Suppressor macrophage treated with lipopolysaccharide for 4 hours (primary cell): ENCODE measurements at places on chromosomes 12 and 14.

GRCh38 chr12:111685322-111685810, 390 bp downstream of the BRAP start:
- no peak for DNase-seq

DNA sequence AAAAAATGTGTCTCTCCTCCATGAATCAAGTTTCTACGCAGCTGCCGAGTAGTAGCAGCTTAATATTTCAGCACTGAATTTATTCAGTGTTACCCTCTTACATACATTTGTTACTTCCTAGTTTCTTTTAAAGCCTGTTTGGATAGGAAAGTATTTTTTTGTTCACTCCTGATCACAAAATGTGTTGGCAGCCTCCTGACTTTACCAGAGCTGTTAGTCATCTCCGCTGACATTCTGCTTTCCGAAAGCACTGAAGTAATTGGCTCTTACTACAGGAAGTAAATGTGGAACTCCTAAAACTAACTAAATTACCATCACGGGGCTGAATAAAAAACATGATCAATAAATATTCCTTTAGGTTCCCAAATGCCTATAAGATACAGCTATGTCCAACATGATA, 225.5 kb downstream of the EPS8 start:
- DNase-seq = peak; percentile 88

DNA sequence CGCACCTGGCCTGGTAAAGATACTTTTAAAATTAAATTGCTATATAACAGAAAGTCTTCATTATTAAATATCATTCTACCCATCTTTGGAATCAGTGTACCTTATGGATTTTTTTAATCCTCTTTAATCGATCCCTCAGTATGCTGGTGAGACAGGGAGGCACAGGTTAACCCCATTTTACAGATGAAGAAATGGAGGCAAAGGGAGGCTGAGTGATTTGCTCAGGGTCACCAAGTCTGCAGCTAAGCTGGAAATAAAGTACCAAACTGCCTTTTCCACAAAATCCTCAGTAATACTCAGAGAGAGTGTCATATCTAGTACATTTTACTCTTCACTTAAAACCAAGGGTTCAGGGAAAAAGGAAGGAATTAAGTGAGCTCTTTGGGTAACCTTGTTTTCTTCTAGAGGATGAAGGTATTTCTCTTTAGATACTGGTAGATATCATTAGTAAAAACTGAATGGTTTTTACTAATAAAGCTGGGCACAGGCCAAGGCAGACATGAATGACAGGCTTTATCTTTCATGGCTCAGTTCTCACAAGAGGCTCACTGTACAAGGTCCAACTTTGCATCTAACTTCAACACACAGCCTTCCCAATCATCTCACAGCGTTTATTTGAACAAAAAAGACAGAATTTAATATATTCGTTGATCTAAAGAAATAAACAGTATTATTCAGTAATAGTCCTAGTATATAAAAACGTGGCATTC, 35.3 kb upstream of the TTC7B start:
- no peak for DNase-seq

DNA sequence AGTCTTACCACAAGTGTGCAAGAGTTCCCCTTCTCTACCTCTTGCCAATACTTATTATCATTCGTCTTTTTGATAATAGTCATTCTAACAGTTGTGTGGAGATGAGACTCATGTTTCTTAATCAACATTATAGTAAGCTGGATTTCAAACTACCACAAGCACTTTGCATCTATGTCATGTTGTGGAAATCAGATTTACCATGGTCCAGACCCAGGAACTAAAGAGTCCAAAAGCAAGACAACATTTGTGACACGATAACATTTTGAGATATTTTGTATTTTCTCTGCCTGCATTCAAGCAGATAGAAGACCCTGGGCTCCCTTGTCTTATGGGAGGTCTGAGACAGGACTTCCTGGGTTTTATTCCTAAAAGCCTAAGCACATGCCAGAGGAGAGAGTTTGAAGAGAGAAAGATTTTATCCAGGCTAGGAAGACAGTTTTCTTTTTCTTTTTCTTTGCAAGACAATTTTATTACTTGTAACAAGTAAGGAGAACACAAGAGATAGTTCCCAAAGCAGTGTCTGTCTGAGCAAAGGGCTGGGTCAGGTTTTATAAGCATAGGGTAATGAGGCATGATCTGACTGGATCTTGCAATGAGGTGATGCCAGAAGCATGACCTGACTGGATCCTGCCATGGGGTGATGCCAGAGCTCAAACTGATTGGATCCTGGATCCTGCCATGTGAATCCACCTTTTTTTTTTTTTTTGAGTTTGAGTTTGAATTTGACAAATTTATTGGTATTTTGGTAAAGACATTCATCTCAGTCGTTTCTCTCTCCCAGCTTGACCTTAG, 180.5 kb upstream of the HMGA2 start:
- DNase-seq = no peak

DNA sequence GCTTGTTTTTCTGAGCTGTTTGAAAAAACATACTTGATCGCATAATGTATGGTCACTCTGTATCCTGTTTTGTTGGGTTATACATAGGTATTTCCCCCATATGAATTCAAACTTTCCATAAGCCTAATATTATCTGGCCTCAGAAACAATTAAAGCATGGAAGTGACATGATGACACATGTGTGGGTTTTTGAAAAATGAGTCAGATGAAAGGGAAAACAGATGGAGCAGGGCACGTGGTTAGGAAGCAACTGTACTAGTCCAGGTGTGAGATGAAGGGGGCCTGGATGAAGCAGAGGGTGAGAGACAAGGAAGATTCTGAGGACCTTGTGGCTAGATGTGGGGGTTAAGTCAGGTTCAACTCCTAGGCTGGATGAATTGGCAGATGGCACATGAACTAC, 92.7 kb upstream of the DNM1L start:
- peak; percentile 45 for DNase-seq

GRCh38 chr12:95343461-95344230, 126.0 kb downstream of the VEZT start:
- DNase-seq = no peak

DNA sequence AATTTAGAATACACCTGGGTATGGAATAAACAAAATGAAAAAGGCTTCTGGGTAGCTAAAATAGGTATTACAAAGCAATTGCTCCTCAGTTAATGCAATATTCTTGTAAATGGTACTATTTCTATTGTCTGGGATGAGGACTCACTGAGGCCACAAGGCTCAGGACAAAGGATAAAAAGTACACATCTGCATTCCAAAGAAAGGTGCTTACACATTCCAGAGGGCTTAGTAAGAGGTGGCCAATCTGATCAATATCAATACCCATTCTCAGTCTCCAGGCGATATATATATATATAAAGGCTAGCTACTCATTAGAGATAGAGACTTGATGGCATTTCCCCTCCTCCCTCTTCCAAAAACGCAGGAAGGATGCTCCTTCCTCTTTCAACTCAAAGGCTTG, 43.8 kb downstream of the ATXN7L3B start:
- no peak for DNase-seq

- DNase-seq = peak; percentile 45
These were observed 77.6 kb downstream of the LGMN start for GRCh38 chr14:92670643-92671366.

- peak; percentile 93 for DNase-seq
These were observed 29.4 kb upstream of the BCL7A start for GRCh38 chr12:121992059-121992879.

- peak; percentile 67 for DNase-seq
These were observed 13.7 kb downstream of the PGF start for GRCh38 chr14:74941676-74942097.

- no peak for DNase-seq
These were observed 29.1 kb downstream of the GPR65 start for GRCh38 chr14:88034076-88034475.

GRCh38 chr14:30648471-30648870, 26.4 kb downstream of the SCFD1 start:
- DNase-seq = no peak

GRCh38 chr14:40232302-40232701, 800.1 kb upstream of the FBXO33 start:
- DNase-seq = no peak

GRCh38 chr12:32467959-32468863, 68.9 kb downstream of the FGD4 start:
- no peak for DNase-seq

DNA sequence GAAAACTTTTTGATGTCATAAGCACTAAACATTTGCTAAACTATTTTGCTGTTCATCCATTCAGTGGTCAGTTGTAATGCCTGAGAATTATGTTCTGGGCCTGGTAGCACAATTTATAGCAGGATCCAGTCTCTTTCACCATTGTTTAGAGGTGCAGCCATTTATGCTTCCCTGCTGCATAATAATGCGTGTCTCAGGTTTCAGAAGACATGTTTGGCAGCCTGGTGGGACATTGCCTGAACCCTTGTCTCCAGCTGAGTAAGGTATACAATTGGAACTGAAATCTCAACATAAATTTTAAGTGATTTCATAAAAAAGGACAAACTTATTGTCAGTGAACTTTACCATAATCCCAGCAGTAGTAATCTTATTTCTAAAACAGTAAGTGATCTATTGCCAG, 94.8 kb downstream of the POLR3B start:
- DNase-seq = no peak

DNA sequence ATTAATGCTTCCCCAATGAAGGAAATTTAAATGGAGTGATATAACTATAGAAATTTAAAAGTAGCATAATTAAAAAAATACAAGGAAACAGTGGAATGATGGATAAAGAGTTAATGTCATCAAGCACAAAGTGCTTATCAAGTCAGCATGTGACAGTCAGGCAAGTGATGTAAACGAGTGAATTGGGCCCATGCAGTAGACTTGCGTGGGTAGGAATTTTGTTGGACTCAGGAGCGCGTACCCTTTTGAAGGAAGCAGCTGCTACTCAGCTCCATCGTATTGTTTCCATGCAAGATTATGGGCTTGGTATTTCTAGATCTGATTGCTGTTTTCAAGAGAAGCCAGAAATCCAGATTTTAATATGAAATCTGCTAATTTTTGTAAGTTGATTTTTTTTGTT, 4.4 kb upstream of the DYRK4 start:
- peak; percentile 39 for DNase-seq

GRCh38 chr14:103699901-103700752, 15.1 kb downstream of the XRCC3 start:
- DNase-seq = no peak

DNA sequence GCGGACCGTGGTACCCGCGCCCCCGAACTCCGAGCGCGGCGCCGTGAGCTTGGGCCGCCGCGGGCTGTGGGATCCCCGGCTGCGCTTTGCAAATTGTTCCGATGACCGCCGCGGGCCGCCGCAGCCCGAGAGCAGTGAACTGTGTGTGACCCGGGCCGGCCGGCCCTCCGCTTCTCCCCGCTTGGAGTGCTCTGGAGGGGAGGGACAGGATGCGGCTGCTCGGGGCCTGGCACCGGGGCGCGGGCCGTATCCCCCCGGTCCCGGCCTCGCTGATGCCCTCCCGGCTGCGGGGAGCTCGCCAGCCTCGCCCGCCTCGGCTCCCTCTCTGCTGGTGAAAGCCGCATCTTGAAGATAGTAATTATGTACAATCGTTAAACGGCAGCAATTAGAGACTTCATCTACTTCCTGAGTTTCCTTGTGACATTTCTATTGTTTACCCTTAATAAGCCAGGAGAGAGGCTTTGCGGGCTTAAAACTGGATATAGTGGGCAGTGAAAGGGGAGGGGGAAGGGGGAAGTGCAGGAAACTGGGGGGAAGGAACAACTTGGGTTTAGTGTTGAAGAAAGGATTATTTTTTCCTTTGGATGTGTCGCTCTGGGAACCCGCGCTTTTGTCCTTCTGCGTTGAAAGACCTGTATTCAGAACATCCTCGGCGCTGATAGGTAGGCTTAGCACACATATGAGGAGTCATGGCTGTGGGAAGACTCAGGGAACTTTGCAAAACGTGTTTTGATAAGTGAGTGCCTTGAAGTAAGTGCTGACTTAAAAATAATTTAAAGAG, 1.2 kb downstream of the PELI2 start:
- peak; percentile 47 for DNase-seq

DNA sequence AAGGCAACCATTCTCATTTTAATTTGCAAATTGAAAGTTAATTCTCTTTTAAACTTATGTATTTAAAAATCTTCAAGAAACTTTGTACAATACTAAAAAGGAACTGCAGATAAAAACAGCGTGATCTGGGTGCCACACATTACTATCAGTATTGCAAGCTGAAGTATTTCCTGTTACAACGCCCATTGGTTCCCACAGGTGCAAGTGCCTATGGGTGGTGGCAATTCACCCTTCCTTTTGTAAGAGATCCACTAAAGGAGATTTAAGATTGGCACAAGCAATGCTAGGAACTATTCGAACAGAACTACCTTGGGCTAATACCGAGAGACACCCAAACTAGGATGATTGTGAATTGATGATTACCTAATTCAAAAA, 13.2 kb downstream of the TAOK3 start:
- no peak for DNase-seq

- DNase-seq = peak; percentile 53
These were observed 80.0 kb upstream of the DBX2 start for GRCh38 chr12:45130881-45131281.

DNA sequence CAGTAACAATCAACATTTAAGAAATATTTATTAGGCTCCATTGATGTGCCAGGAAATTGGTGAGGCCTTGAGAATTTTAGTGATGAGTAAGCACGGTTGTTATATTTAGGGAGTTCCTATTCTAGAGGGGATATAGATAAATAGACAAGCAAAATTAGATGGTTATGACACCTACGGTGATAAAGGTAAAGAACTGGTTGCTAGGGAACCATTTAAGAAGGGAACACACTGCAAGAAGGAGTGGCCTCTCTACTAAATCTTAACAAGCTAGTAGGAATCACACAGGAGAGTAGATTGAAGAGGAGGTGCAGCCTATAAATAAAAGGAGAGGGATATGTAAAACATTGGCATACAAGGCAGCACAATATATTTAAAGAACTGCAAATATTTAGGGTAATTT, 155.2 kb downstream of the LRIG3 start:
- no peak for DNase-seq

DNA sequence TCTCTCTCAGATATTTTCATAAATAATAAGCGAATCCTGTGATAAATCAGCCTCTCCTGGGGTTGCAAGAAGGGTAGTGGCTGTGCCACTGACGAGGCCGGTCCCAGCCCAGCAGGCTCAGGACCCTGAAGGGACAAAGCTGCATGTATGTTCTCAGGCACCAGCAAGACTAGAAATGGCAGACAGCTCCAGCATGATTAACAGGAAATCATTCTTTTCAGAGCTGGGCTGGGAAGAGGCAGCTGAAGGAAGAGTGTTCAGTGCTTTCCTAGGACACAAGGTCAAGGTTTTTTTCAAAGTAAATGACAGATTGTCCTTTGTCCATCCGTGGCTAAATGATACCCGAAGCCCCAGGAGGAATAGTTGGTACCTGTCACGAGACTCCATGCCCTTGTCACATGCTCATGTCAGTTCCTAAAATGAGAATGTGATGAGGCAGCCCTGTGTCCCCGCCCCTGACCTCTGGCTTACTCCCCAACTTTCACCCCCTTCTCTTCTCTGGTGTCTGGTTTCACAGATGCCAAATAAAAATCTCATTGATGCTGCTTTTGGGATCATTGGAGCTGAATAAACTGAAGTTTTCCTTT, 65.1 kb downstream of the PPP1R36 start:
- no peak for DNase-seq

- DNase-seq = no peak
These were observed 108.6 kb downstream of the ETV6 start for GRCh38 chr12:11758087-11758486.
